ENCODE measurements at places on chromosomes 1 and 21.
A peak's percentile ranks its signal among the peaks of the same experiment; 100 is the strongest.

DNA sequence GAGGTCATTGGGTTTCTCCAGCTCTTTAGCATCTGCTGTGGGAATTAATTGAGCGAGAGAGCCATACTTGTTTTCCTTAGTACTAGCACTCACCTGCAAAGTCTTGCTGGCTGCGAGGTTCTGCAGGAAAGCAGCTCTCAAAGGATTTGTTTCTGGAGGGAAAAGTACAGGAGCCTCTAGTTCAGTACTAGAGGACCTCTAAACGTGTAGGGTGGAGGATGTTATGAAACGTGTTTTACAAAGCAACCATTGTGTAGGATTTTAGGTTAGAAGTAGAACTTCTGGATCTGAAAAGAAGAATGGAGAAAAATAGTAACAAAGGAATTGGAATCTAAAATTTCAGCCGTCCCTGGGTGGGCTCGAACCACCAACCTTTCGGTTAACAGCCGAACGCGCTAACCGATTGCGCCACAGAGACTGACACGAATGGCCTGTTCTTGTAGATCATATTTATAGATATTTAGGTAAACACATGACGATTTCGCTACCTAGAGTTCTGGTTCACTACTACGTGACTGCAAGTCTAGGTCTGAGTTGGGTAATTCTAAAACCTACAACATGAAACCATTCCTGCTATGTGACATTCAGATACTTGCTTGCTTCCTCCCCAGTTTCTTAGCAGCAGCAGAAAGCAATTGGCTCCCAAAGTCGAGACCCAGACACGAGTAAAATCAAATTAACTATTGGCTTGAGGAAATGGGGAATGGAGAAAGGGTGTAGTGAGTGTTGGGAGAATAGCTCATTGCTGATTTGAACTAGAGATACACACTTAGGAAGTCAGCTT, 60.2 kb upstream of the CFAP126 start:
- peak; percentile 30 for DNase-seq

- DNase-seq = peak; percentile 39
Observed at GRCh38 chr1:200979574-200980451, 43.7 kb downstream of the KIF21B start.

DNA sequence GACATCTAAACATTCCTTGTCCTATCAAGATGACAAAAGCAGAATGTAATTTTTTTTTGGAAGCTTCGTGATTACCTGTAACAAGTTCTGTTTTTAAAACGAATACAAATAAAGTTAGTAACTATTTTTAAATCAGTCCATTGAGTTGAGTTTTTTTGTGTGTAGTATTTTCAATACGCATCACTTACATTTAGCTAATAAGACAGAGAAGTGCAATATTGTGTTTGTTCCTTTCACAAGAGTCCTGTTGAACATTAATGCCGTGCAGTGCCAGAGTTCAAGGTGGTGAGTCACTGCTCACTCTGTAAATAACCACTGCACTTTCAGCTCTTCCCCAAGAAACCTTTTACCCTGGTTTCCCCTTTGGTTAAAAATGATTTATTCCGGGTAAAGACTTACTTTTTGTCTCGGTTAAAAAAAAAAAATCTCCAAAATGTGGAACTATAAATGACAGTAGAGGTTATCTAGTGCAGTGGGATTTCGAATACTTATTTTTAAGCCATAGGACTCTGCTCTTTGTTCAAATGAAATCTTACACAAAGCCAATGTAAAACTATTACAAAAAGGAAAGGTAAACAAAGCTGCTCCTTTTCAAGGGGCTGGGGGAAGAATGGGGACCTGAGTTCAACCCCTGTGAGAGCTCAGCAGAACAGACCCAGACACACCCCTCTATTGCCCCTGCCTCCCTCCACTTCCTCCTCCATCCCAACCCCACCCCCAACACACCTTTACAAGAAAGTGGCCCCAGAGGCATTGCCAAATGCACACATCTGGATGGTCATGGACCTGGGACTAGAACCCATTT, 14.8 kb upstream of the NCMAP start:
- DNase-seq = peak; percentile 60

- DNase-seq = peak; percentile 87
Observed at GRCh38 chr1:1869469-1869868, 21.4 kb downstream of the GNB1 start.

GRCh38 chr1:203476216-203476814, 709 bp downstream of the PRELP start:
- no peak for DNase-seq

DNA sequence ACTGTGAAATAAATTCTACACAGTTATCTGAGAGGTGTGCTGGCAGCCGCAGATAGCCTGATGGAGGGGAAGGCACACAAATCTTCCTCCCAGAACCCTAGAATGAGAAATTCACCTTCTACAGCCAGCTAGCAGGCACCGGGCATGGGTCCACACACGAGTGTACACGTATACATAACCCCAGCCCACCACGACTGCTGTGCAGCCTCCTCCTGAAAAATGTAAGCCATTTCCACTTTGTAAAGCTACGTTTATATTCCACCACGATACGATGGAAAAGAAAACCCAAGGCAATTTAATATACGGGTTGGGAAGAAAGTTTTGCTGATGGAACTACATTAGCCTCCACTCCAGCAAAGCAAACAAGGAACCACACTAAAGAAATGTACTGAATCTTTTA, 1.8 kb downstream of the BTG3 start:
- DNase-seq = no peak

- DNase-seq = no peak
Observed at GRCh38 chr1:169031566-169032224, 74.8 kb upstream of the ATP1B1 start.

DNA sequence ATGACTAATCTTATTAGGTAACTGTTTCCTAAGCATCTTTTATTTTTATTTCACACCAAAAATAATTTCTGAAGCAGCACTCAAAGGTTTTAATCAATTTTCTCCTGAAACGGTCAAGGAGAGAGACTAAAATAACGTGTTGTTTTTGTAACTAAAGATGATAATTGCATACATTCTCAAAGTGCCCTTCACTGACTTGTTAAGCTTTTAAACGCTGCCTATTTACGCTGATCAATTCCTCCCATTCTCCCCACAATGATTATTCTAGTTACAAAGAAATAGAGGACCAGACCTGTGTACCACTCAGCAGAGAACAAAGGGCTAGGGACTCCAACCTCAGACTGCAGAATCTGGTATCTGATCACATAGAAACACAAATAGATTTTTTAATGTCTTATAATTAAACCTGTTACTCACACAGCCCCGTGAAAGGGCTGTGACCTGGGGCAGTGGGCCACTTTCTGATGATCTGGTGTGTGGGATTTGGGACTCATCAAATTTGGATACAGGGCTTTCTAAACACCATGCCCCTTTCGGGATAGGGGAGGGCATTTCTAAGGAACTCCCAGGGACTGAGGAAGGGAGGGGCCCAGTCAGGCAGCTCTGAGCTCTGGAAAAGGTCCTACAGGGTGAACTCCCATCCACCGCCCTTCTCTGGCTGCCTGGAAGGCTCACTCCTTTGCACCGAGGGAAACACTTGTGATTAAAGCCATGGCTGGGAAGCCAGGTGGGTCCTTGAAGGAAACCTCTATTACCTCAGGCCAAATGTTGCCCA, 65.2 kb downstream of the BCAR3 start:
- no peak for DNase-seq

- peak; percentile 81 for DNase-seq
Observed at GRCh38 chr21:37829447-37829846, 86.8 kb downstream of the KCNJ6 start.

- no peak for DNase-seq
Observed at GRCh38 chr1:29649189-29650040, 413.1 kb downstream of the PTPRU start.

- no peak for DNase-seq
Observed at GRCh38 chr1:184116287-184116686, 64.8 kb downstream of the TSEN15 start.

DNA sequence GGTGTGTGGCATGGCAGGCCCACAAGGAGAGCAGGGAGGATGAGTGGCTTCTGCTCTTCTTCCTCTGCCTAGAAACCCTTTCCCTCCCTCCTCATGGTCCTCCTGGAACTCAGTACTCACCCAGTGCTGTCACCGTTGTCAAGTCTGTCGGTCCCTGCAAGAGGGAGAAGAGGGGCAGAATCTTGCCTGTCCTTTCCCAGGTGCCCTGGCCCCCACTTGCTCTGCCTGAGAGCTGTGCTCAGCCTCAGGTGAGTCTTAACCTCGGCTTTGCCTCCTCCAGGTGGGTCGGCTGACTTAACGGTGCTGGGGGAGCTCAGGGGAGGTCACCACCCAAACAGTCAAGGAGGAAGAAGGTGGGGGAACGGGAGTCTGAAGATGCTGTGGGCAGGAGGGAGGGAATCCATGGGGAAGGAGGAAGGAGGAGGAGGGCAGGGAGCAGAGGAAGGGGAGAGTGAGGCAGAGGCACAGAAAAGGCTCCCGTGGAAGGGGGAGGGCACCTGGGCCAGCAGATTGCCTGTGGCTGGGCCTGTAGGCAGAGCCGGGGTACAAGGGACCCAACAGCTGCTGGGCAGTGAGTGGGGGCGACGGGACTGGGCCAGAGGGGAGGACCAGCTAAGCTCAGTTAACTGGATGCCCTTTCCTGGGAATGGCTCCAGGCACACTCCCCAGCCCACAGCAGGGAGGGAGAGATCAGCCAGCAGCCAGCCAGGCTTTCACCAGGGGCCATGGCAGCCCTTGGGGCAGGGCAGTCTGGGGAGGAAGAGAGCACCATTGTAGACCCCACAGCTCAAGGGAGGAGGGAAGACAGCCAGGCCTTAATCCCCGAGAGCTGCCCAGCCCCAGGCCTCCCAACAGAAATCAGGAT, 26.3 kb downstream of the CTNNBIP1 start:
- no peak for DNase-seq

GRCh38 chr1:8477983-8478362, 160.1 kb downstream of the SLC45A1 start:
- peak; percentile 17 for DNase-seq

DNA sequence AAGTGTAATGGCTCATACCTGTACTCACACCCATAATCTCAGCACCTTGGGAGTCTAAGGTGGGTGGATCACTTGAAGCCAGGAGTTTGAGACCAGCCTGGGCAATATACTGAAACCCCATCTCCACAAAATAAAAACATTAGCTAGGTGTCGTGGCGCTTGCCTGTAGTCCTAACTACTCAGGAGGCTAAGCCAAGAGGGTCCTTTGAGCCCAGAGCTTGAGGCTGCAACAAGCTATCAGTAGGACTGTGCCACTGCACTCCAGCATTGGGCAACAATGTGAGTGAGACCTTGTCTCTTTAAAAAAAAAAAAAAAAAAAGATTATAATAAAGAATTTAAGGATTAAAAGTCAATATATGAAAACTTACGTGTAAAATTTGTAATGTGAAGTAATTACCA, 11.7 kb downstream of the BPNT1 start:
- DNase-seq = no peak

DNA sequence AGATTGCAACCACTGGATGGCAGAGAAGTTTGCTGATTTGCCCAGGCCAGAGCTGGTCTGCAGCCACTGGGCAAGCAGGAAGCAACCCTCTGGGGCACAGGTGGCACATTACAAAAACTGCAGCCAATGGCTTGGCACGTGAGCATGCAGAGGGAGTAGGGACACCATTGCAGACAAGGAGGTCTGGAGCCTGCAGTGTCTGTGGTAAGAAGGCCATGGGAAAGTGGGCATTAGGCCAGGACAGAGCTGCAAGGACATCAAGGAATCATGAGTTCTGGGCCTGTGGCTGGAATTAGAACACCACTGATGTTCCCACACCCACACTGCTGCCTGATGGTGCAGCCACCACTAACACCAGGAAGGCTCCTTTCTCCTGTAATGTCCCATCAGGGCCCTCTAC, 113.0 kb downstream of the TSEN15 start:
- DNase-seq = peak; percentile 49

DNA sequence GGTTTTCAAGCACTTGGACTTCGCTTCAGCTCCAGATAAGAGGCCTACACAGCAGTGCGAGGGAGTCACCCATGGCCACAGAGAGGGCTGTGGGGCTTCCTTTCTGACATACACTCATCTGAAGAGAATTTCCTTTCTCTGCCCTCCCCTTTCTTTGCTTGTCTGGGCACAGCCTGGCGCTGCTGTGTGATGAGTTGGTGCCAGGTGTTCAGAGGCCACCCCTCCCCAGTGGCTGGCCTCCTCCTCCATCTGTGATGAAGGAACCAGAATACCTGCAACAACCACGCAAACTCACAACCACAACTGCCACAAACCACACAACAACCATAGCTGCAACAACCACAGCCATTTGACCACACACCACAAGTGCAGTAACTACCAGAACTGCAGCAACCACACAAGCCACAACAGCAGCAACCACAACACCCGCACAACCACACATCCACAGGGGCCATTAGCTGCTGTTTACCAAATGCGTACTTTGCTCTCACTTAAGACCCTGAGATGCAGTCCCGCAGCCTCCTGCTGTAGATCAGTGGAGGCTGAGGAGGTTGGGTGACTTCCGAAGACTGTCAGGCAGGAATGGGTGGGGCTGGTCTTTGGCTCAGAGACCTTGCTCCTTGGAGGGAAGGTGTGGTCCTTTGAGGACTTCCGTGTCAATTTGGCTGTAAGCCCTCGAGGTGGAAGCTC, 71.1 kb downstream of the IER5 start:
- no peak for DNase-seq

- no peak for DNase-seq
Observed at GRCh38 chr1:172421974-172422604, 1.6 kb downstream of the C1orf105 start.

GRCh38 chr1:59229138-59229537, 67.8 kb upstream of the FGGY start:
- peak; percentile 67 for DNase-seq

GRCh38 chr1:221717485-221717853, 24.4 kb downstream of the DUSP10 start:
- no peak for DNase-seq

DNA sequence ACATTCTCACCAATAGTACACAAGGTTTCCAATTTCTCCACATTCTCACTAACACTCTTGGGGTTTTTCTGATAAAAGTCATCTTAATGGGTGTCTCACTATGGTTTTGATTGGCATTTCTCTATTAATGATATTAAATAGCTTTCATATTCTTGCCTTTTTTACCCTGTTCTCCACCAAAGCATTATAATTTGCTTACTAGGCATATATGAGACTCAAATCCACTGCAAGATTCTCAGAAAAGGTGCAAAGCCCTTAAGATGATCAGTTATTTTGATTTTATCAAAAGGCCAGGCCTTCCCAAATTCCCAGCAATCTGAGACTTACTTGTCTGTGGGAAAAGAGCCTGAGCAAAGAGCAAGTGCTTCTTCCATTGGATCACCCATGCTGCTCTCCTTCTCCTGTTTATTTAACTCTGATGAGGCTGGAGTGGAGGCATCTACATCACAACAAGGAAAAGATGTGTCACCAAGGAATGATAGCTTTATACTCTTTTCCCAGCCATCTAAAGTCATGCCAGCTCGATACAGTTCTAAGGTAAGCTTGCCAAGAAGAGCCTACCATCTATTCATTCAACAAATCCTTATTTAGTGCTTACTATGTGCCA, 24.6 kb downstream of the CLSPN start:
- DNase-seq = no peak

All from inflammatory macrophage treated with lipopolysaccharide for 4 hours (primary cell).